ENCODE measurements at places on chromosomes 5 and 9. TPM values are rescaled to one million over a fixed set of nuclear protein-coding genes. Genes with fewer than 3 reads are reported as not detected.

DNA sequence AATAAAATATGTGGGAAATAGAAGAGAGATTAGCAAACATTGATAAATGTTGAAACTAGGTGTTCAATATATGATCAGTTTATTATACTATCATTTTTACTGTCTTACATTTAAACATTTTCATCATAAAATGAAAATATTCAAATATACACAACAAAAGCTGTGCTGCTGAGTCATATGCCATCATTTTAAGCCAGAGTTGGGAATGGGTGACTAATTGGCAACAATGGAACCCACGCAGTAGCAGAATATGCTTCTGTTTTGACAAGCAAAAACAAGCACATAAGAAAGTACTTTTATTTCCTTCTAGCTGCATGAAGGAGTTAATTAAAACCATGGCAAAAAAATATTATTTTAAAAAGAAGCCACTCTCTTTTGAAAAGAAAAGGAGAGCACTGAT, 340.0 kb upstream of the EDIL3 start:
- no peak for DNase-seq

LPAR1 gene
- 19.5 TPM for total RNA-seq

DNA sequence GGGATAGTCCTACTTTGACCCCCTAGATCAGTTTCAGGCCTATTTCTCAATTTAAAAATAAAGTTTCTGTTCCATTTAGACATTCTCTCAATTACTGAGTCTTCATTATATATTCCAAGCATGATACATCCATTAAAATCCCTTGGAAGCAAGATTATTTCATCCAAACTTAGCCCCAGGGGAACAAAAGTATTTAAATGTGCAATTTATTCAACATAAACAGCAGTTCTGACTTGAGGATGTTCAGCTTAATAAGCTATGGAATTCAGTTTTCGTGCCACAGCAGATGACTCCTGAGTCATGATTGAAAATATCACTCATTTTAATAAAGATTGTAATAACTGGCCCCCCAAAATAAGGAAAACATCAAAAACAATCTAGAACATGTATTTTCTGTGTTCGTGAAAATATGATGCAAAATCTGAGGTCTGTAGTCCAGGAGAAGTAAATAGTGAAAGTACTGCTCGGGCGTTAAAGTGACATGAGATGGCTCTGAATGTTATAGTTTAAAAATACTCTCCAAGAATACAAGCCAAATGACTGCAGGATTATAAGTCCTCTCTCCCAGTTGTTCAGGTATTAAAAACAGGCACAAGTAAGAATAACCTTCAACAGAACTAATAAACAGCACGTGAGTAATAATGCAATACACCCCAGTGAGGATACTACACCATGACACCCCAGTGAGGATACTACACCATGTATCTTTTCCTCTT, 67.1 kb downstream of the RETREG1 start:
- no peak for DNase-seq

ABL1 gene
- total RNA-seq: 42.6 TPM

GRCh38 chr5:96410013-96410412, 23.0 kb downstream of the PCSK1 start:
- DNase-seq: no peak

DNA sequence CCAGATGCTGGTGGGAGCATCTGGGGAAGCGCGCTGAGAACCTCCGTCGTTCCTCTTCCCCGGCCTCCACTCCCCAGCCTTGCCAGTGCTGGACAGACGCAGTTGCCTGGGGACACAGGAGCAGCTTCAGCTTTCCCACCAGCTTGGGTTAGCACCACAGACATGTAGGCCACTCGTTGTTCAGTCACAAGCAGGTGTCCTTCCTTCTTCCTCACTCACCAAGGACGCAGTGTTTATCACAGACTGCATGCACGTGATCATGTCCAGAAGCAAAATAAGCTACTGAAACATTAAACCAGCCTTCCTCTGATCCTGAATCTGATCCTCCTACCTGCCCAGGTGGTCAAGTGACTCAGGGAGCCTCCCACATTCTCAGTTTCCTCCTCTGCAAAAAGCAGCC, 232.9 kb downstream of the SYK start:
- DNase-seq: no peak

DNA sequence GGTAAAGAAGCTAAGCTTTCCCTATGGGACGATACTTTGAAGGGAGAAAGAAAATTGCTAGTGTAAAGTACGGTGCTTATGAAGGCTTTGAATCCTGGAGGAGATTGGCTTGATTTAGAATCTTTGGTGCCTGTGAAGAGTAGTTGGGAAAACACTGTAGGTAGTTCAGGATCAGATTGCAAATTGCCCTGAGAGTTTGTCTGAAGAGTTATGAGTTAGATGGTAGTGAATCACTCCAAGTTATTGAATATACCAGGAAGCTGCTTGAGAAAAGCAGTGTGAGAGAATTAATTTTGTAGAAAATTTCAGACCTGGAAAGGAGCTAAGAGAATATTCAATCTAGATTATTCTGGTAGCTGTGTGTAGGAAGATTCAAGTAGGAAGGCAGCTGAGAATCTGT, 11.5 kb downstream of the MAN2A1 start:
- DNase-seq: no peak

GRCh38 chr5:26622947-26623346, 415.4 kb downstream of the CDH9 start:
- DNase-seq: no peak

WDR38 gene
- not detected for total RNA-seq

GRCh38 chr5:121870489-121870888, 18.8 kb downstream of the FTMT start:
- no peak for DNase-seq

Data from right cardiac atrium (tissue), 5 donors.